ENCODE measurements at places on chromosomes 16 and 17.
A peak's percentile ranks its signal among the peaks of the same experiment; 100 is the strongest.

GRCh38 chr17:63966646-63967264, 6.0 kb downstream of the SCN4A start:
- DNase-seq = no peak

DNA sequence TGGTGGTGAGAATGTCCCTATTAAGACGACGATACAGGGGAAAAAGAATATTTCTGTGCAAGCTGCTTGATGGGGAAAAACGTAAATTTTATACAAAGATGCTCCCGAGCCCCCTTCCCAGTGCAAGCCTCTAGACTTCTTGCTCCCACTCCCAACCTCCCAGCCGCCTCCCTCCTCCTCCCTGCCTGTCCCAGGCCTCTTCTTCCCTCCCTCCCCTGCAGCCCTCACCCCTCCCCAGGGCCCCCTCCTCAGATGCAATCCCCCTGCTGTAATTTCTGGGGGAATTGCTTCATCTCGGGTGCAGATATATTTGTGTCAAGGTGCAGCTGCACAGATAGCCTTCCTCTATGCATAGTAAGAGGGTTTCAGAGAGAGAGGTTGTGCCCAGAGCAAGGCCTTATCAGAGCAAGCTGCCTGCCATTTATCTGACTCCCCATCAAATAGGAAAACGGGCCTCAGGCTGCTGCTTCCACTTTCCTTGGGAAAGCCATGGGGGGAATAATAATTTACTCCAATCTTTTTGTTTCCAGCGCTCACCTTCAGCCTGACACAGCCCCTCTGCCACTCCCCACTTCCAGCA, 47.4 kb upstream of the LHX1 start:
- DNase-seq = peak; percentile 14

DNA sequence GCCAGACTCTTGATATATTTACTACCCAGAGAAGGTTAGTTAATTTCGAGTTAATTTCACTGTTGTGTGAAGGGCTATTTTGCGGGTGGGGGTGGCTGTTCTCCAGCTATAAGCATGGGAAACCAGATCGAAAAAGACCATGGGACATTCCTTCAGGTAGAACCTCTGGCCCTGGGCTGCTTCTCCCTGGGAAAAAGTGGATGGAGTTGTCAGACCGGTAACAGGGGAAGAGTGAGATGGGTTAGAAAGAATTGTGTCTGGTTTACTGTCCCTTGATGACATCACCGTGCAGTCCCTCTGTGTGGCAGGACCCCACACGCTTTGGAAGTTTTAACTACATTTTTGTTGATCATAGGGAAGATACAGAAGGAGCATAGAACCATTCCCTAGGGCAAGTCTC, 296.3 kb downstream of the RBFOX1 start:
- no peak for DNase-seq

DNA sequence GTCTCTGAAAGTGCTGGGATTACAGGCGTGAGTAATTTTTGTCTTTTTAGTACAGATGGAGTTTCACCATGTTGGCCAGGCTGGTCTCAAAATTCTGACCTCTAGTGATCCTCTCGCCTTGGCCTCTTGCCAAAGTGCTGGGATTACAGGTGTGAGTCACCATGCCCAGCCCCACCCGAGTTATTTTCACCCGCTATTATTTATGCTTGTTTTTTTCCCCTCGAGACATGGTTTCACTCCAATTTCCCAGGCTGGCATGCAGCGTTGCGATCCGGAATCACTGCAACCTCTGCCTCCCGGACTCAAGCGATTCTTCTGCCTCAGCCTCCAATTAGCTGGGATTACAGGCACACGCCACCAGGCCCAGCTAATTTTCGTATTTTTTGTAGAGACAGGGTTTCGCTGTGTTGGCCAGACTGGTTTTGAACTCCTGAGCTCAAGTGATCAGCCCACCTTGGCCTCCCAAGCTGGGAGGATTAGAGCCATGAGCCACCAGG, 9.2 kb downstream of the RPL23 start:
- peak; percentile 15 for DNase-seq

- DNase-seq = no peak
Observed at GRCh38 chr17:5531085-5531418, 44.7 kb downstream of the MIS12 start.

- DNase-seq = peak; percentile 61
Observed at GRCh38 chr16:88430524-88431446, 22.3 kb upstream of the ZFPM1 start.

DNA sequence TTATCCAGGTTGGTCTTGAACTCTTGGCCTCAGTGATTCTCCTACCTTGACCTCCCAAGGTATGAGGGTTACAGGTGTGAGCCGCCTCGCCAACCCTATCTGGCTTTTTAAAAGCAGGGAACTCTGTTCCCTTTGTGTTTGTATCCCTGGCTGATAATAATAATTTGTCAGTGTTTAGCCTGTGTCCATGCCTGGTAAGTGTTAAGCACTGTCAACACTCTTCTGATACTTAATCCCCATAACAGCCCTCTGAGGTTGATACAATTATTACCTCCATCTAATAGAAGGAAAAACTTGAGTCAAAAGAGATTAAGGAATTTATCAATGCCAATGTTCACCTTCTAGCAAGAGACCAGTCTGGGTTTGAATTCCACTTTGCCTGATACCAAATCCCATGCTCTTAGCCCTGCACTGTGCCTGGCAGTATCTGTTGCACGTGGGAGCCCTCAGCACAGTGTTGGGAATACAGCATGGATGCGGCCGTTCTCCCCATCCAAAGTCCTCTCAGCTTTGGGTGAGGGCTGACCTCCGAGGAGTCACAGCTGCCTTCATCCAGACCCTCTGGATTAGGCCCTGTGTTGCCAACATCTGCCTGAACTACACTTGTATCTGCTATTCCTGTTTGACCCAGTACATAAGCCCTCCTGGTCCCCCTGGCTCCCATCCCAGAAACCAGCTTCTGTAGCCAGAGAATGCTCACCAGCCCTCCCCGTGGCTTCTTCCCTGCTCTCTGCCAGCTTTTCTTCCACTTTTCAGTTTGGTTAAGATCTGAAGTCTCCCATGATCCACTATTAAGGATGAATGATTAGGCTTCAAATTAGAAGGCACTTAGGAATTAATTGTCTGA, 335.6 kb upstream of the ASIC2 start:
- DNase-seq = no peak

DNA sequence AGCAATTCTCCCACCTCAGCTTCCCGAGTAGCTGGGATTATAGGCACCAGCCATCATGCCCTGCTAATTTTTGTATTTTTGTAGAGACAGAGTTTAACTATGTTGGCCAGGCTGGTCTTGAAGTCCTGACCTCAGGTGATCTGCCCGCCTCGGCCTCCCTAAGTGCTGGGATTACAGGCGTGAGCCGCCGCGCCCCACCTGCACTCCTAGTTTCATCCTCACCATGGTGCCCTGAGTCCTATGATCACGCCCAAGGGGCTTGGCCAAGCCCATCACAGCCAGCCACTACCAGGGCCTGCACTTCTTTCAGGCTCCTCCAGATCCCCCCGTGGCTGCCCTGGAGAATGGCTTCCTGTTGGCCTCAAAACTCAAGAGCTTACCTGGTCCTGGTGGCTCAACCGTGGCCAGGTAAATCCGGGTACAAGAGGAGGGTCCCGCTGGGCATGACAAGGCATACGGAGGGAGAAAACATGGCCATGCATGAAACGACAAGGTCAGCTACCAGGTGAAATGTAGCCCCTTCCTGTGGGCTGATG, 20.4 kb upstream of the TFAP4 start:
- no peak for DNase-seq
